ENCODE measurements at places on chromosomes 6 and 20.

- no peak for DNase-seq
Observed at GRCh38 chr6:137744877-137745276, 122.2 kb upstream of the TNFAIP3 start.

DNA sequence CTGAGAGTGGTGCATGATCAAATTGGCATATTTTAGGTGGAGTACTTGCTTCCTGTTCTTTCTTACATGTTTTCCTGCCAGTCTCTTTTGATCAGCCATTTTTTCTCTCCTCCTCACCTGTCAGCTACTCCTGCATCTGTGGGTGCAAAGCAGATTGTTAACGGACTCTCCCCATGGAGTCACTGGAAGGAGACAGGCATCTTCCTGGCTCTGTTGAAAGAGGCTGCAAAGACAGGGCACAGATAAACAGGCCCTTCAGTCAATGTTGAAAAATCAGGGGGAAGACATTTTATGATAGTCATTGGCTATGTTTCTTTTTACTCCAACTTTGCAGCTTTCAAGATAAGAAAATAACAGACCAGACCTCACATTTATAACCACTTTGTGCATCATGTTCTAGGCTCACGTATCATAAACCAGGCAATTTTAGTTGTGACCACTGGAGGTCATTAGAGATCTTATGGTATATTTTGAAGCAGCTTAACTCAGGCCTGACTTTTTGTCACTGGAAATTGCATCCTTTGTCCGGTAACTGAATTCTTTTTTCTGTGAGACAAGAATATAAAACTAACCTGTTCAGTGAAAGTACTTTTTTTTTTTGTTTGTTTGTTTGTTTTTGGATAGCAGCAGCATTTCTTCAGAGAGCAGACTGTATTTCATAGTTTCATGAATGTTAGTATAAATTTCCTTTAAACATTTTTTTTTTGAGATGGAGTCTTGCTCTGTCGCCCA, 20.1 kb downstream of the ECT2L start:
- DNase-seq: no peak

DNA sequence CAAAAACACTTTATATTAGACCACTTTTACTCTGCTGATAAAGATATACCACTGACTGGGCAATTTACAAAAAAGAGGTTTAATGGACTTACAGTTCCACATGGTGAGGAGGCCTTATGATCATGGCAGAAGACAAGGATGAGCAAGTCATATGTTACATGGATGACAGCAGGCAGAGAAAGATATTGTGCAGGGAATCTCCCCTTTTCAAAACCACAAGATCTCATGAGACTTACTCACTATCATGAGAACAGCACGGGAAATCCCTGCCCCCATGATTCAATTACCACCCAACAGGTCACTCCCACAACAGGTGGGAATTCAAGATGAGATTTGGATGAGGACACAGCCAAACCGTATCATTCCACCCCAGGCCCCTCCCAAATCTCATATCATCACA, 1383.8 kb upstream of the MAP3K7 start:
- DNase-seq: no peak

- DNase-seq: peak; percentile 28
Observed at GRCh38 chr6:44738601-44739146, 351.2 kb downstream of the CDC5L start.

GRCh38 chr6:137588472-137588871, 94.3 kb upstream of the OLIG3 start:
- DNase-seq: no peak

GRCh38 chr6:120569714-120570113, 764.6 kb downstream of the TBC1D32 start:
- DNase-seq: no peak

GRCh38 chr6:35415065-35415891, 36.9 kb upstream of the FANCE start:
- DNase-seq: no peak

DNA sequence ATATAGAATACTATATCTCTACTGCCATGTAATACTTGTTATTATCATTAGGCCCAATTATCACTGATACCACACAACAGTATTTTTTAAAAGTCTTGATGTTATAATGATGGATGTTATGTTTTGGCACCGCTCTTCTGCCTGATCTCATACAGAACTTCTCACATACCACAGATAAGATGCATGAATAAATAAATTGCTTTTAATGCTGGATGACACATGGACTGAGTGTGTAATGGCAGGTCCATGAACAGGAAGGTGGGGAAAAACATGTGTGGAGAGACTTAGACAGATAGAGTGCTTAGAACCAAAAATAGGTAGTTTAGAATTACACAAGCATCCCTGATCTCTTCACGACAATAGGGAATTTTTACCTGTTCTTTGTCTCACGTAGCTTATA, 258.4 kb upstream of the MARCKS start:
- DNase-seq: no peak

GRCh38 chr6:148770408-148771211, 23.8 kb downstream of the UST start:
- DNase-seq: no peak

DNA sequence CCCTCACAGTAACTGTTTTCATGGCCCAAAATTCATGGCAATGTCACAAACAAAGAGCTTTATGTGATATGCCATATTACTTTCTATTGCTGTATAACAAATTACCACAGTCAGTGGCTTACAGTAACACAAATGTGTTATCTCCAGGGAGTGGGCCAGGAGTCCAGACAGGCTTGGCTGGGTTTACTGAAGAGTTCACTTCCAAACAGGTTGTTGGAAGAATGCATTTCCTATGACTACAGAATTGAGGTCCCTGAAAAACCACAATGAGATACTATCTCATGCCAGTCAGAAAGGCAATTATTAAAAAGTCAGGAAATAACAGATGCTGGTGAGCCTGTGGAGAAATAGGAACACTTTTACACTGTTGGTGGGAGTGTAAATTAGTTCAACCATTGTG, 431.9 kb downstream of the PKHD1 start:
- no peak for DNase-seq

DNA sequence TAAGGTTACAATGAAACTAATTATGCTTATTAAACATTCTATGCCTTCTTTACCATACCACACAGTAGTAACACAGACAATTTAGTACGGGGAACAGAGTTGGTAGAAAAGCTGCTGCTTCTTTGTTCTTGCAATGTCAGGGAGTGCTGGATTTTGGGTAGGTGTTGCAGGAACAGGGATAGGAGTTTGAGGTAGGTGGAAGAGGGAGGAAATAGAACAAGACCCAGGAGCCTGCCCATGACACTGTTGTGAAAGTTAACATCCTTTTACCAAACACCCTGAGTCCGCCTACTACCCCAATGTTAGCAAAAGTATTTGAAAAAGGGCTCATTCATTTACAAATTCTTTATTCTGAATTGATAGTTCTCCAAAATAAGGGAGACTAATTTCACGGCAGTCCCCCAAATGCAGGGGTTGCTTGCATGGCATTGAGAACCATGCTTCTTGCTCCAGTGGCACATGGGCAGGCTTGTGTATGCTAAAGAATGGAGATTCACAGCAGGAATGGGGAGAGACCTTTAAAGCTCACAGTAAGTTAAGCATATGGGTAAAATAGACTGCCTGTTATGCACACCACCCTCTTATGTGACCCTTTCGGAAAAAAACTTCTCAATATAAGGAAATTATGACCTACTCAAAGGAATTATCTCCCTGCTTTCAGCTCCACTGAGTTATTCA, 181.7 kb downstream of the GRM1 start:
- no peak for DNase-seq

DNA sequence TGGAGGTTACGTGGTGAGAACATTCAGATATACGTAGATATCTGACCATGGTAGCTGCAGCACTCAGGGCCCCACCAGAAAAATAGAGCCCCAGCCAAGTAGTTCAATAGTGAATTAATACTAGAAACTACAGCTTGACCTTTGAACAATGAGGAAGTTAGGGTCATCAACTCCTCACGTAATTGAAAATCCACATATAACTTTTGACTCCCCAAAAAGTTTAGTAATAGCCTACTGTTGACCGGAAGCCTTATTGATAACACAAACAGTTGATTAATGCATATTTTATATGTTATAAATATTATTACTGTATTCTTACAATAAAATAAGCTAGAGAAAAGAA, 117.9 kb downstream of the SNX5 start:
- DNase-seq: no peak

- no peak for DNase-seq
Observed at GRCh38 chr6:144481527-144481926, 196.4 kb downstream of the UTRN start.

GRCh38 chr20:45011108-45011526, 44.8 kb downstream of the STK4 start:
- no peak for DNase-seq

- no peak for DNase-seq
Observed at GRCh38 chr6:9250852-9251251, 815.5 kb upstream of the SLC35B3 start.

DNA sequence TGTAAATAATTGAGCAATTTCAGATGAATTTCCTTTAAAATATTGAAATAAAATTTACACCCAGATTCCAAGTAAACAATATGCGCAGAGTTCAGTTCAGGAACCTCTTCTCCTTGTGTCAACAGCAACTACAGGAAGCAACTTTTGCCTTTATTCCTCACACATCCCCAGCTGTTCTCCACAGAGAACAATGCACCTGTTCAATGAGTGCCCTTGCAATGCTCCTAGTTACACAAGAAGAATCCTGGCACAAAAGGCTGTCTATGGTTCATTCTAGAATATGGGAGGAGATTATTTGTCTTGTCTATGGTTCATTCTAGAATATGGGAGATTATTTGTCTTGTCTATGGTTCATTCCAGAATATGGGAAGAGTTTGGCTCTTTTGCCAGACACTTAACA, 454.9 kb downstream of the BTBD3 start:
- no peak for DNase-seq

- peak; percentile 38 for DNase-seq
Observed at GRCh38 chr6:27693766-27694546, 218.2 kb downstream of the OR2B2 start.

DNA sequence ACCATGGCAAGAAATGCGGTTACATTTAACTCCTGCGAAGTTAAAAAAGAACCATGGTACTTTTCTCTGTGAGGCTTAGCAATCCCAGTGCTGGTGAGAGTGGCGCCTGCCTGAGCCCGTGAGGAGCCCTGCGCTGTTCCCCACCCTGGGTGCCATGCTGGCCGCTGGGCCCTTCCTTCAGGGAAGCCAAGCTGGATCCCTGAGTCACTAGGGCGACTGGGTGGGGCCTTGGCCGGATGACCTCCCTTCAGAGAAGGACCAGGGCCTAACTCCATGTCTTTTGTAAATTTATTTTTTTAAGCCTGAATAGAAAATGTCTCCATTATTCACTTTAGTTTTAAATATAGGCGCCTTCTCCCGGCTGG, 209.1 kb downstream of the ERMARD start:
- no peak for DNase-seq

GRCh38 chr6:114083251-114083650, 112.3 kb upstream of the HDAC2 start:
- DNase-seq: no peak

GRCh38 chr6:143536461-143536865, 24.9 kb upstream of the FUCA2 start:
- DNase-seq: peak; percentile 36

GRCh38 chr20:23435626-23436539, 3.6 kb upstream of the CSTL1 start:
- no peak for DNase-seq

DNA sequence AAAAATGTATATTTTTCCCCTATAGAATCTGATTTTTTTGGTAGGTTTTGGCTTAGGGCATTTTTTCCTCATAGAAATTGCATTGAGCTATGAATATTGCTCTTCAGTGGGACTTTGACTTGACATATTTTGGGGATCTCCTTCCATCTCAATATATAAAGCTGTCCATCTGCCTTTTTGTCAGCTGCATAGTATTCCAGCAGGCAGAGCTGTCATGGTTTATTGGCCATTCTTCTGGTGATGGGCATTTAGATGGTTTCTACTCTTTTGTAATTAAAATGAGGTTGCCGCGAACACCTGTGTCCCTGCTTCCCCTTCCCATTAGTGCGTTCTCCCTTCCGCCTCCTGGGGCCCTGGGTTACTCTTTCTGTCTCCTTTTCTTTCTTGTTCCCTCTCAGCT, 80.0 kb upstream of the NNAT start:
- no peak for DNase-seq

DNA sequence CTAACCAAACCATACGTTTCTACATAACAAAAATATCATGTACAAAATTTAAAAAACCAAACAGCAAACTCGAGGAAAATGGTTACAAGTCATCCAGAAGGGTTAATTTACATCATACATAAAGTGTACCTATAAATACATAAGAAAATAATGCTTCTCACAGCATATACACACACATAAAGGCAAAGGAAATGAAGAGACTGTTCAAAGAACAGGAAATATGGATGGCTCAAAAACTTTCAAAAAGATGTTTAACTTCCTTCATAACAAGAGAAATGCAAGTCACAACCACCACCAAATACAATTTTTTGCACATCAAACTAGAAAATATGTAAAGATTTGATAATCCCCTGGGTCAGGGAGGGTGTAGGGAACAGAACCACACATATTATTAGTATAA, 7.5 kb downstream of the SLC22A23 start:
- no peak for DNase-seq

GRCh38 chr6:39841291-39841690, 49.1 kb downstream of the DAAM2 start:
- no peak for DNase-seq

DNA sequence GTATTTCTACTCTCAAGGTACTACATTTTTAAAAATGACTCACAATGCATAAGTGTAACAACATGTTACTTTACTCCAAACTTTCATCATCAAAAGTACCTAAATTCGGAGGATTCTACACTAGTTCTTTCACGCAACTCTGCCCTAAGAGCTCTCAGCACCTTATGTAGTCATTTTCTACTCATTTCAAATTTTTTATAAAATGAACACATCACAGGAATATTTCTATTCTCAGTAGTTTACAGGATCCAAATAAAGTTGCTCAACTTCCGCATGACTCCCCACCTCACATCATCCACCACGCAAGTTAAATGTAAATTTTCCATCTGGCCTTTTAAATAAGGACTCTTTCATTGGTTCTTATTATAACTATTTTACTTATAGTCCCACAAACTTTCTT, 344.9 kb upstream of the MANEA start:
- DNase-seq: no peak

DNA sequence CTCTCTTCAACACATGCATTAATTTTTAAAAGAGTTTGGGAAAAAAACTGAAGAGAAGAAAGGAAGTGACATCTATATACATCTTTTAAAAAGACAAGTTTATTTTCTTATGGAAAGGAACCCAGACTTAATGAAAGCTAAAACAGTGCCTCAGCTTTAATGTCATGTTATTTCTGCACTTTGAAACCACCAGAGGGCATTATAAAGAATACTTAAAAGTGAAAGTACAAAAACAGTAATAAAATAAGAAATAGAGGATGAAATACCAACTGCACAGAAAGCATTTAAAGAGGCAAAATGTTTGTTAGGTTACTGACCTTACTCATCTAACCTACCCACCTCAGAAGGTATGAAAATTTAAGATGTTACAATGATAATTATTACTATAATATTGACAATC, 98.8 kb downstream of the HUS1B start:
- DNase-seq: no peak

- DNase-seq: peak; percentile 26
Observed at GRCh38 chr6:166907373-166907841, 48.9 kb downstream of the RNASET2 start.

- no peak for DNase-seq
Observed at GRCh38 chr6:45655745-45656476, 278.2 kb upstream of the SUPT3H start.

- DNase-seq: no peak
Observed at GRCh38 chr20:36950414-36951197, 902 bp downstream of the SAMHD1 start.
